CD4-positive, alpha-beta T cell treated with Interleukin-6 for 4 hours (primary cell): ENCODE measurements at places on chromosomes 6 and 20.

- DNase-seq: no peak
Observed at GRCh38 chr6:24517659-24518543, 23.1 kb downstream of the ALDH5A1 start.

DNA sequence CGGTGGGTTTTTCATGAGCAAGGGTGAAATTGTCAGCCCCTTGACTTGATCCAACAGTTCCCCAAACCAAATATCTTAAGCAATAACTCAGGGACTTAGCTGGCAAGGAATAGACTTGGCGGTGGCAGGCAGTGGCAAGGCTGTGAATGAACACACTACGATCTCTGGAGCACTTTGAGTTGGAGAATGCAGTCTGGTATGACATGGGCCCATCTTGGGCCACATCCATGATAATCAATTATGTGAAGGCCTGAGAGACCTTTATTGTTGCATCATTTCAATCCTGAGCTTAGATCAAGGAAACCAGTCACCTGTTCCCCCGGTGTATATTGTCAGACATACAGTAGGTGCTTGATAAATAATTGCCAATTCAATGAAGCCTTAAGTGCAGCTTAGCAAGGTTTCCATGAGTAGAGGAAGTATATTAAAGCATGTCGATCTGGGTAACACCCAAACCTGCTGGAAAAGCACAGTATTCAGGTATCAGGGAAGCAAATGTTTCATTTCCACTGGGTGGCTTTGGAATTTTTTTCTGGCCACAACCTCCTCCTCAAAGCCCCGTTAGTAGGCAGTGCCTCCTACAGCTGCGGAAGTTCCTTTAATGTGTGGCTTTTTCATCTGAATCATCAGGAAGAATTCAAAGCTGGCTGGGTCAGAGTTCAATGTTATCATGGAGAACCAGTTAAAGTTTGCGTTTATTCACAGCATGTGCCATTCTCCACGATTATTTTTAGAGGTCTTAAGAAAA lies 10.2 kb downstream of the CASS4 start:
- DNase-seq: peak; percentile 25

DNA sequence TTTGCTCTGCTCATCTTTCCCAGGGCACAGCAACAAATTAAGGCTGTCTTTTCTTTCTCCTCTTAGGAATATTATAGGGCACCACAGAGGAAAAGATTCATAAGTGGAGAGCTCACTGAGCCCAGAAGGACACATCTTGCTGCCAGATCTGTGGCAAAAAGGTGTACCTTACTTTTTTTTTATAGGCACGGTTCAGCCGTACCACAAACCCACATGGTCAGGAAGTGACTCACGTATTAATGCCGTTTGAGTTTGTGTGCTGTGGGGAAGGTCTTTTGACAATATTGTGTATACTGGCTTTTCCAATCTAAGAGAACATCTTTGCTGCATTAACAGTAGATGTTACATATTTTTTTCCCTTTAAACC lies 28.4 kb downstream of the PAQR8 start:
- DNase-seq: peak; percentile 65

GRCh38 chr6:20921578-20921977 lies 387.3 kb downstream of the CDKAL1 start:
- no peak for DNase-seq

- no peak for DNase-seq
Observed at GRCh38 chr6:19268718-19269117, 568.5 kb upstream of the ID4 start.

DNA sequence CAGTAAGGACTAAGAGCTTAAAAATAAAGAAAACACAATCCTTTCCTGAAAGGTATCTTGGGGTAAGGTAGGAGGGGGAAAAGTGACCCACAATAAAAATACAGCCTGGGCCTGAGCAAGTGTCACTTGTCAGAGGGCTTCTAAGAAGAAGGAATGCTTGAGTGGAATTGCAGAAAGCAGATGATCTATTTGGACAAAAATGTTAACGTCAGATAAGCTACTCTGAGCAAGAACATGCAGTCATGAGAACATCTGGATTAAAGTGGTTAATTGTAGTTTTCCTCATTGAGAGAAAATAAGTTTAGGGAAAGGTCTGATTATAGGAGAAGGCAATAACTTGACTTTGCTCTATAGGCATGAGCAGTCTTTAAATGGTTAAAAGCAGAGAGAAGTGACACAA lies 581.9 kb downstream of the HTR1B start:
- DNase-seq: no peak

DNA sequence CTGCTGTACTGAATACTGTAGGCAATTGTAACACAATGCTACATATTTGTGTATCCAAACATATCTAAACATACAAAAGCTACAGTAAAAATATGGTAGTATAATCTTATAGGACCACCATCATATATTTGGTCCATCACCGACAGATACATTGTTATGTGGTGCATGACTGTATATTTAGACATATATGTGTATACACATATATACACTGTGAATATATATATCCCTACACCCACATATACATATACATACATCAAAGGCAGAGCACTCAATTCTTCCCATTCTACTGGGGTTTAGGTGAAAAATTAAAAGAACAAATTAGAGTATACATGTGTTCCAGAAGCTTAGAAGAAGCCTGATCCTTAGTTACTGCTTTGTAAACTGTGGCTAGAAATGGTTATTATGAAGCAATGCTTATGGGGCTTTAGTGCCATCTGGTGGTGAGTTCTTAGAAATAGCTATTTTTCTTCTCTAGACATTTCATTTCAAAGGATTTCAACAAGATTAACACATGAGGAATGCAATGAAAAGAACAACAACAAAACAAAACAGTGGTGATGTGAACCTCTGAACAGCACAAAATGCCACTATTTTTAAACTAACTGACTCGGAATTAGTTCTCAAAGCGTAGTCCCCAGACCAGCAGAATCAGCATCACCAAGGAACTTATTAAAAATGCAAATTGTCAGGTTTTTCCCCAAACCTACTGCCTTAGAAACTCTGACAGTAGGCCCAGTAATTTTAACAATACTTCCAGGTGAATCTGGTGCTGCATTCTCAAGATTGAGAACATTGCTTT lies 38.0 kb downstream of the PKHD1 start:
- no peak for DNase-seq

GRCh38 chr20:15440049-15440820 lies 1102.8 kb upstream of the FLRT3 start:
- no peak for DNase-seq

GRCh38 chr20:54221996-54222890 lies 14.4 kb downstream of the PFDN4 start:
- no peak for DNase-seq

- DNase-seq: no peak
Observed at GRCh38 chr20:41524980-41525613, 93.1 kb downstream of the CHD6 start.

DNA sequence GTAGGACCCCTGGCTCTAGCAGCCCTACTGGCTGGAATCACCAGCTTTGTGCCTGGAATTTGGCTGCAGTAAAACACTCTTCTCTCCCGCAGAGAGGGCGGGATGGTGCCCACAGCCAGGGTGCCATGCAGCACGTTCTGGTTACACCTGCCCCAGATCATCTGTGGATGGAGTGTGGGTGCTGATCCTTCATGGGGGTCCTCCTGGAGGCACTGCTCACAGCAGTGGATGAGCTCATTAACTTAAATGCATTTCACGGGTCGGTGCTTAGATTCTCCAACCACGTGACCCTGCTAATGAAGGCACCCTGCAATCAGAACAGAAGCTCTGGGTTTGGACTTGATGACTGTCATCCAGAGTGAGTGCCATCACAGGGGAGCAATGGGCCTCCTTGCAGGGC lies 138.6 kb upstream of the AFDN start:
- no peak for DNase-seq

DNA sequence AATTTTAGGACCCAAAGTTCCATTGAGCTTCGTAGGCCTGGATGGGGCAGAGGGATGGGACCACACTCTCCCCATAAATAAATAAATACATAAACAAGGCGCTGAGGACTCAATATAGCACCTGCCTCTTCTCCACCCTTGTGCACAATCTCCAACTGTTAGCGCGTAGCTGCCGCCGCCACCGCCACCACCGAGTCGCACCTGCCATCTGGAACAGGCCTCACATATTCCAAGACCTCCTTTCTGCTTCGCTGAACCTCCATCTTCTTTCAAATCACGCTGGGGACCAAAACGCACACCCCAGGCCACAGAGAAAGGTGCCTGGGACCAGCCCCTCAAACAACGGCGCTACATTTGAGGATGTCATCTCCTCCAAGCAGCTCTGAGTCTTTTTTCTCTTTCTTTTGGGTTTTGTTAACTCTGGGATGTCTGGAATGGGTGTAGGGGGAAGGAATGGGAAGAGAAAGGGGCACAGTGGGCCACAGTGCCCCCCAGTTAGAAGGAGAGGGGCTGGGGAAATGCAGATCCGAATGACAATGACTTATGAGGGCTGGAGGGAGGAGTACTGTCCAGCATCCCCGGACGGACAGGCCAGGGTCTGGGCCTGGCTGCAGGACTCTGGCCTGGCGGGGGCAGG lies 49.7 kb downstream of the NOL4L start:
- peak; percentile 47 for DNase-seq

GRCh38 chr20:38855356-38855755 lies 49.9 kb downstream of the PPP1R16B start:
- no peak for DNase-seq

DNA sequence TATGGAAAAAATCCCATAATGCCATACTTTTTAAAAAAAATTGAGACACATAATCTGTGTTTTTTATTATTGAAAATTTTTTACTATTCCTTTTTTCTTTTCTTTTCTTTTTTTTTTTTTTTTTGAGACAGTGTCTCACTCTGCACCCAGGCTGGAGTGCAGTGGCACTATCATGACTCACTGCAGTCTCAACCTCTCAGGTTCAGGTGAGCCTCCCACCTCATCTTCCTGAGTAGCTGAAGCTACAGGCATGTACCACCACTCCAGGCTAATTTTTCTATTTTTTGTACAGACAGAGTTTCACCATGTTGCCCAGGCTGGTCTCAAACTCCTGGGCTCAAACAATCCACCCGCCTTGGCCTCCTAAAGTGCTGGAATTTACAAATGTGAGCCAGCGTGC lies 100.4 kb downstream of the AFG1L start:
- DNase-seq: no peak

DNA sequence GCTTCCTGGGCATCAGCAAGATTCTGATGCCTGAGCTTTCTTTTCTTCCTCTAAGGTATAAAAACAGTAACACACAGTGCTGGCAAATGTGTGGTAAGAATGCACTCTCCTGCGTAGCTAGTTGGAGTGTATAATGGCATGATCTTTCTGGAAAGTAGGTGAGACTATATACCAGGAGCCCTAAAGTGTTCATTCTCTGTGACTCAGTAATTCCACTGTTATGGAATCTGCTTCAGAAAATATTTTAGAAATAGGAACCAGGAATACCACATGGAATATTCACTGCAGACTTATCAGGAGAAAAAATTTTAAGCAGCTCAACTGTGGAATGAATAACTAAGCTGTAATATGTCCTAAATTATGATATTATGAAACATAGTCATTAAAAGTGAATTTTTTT lies 16.9 kb upstream of the CSE1L start:
- DNase-seq: no peak

DNA sequence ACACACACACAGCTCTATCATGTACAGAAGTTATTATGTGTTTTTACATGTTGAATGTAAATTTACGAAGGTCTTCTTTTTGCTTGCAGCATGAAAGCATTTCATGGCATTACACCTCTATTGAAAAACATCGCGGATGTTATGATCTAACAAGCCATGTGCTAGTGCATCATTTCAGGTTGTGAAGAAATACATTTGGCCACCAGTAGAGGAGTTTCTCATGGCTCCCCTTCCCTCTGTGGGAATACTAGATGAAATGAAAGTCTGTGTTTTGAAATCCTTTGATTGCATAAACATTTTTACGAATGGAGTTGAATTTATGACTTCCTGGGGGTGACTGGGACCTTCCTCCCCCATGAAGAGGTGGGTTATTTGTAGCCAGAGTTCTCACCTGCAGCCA lies 17.7 kb downstream of the MAS1 start:
- DNase-seq: no peak

DNA sequence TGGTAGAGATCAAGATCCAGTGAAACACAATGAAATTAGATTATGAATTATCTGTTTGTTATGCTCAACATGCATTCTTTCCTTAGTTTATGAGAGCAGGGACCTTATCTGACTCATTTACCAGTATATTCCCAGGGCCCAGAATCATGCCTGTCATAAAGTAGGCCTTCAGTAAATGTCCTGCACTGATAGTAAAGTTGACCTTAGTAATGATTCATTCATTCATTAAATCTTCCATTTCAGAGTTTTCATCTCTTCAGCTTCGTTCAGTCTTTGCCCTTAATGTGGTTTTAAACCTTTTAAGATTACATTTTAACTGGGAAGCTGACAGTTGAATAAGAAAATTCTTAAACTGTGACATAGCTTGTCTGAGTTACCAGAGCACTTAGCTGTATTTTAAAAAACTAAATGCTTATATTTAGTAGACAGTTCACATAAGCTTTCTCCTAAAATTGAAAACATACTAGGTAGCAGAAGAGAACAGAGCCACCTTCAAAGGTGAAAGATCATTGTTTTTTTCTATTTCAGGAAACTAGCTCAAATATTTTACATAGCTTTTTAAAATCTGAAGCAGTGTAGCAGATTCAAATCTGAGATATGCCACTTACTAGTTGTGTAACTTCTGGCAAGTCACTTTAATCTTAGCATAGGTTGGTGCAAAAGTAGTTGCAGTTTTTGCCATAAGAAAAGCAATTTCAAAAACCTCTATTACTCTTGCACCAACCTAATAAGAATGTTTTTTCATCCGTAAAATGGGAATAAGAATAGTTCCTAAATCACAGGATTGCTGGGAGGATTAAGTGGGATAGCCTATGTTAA lies 41.4 kb downstream of the MCM8 start:
- DNase-seq: no peak

DNA sequence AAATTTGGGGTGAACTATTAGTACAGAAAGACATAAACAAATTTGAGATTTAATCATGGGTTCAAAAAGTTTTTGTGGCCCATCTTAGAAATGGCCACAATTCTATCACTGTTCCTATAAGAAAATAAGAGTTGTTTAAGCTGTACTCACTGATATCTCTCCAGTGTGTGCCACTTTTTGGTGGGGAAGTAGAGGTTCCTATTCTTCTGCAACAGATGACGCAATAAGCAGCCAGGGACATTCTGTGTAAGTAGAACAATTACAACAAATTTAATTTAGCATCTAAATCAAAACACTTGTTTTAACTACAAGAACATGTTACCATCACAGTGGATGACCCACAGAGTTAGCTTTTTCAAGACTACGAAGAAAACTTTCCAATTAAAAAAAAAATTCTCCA lies 9.9 kb downstream of the SERAC1 start:
- DNase-seq: no peak

- DNase-seq: no peak
Observed at GRCh38 chr20:43948455-43948854, 33.8 kb downstream of the TOX2 start.

GRCh38 chr20:11734431-11734830 lies 183.3 kb upstream of the BTBD3 start:
- no peak for DNase-seq

- no peak for DNase-seq
Observed at GRCh38 chr6:136398453-136398852, 108.8 kb upstream of the BCLAF1 start.

DNA sequence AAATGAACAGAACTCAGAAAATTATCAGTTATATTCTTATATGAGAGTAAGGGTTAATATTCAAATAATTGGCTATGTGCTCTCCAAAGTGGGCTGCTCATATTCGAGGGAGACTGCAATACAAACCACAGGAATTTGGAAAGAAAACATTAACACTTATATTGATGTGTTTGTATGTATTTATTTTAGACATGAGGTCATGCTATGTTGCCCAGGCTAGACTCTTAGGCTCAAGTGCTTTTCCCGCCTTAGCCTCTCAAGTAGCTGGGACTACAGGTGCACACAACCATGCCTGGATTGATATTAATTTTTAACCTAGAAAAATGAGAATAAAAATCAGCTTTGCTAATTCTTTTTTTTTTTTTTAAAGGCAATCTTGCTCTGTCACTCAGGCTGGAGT lies 35.0 kb downstream of the BTBD9 start:
- no peak for DNase-seq
